ENCODE measurements at places on chromosomes 1 and 21. TPM values are rescaled to one million over a fixed set of nuclear protein-coding genes. Genes with fewer than 3 reads are reported as not detected.

Gene LCE1B
- not detected for total RNA-seq

Gene HES4
- 9.0 TPM for total RNA-seq

Gene EFNA4
- total RNA-seq = 7.8 TPM

Gene KRTAP11-1
- total RNA-seq = not detected

Gene RCSD1
- 66.4 TPM for total RNA-seq

Gene CCDC185
- not detected for total RNA-seq

Gene HES2
- not detected for total RNA-seq

Gene MTARC1
- total RNA-seq = not detected

Gene UBASH3A
- 48.7 TPM for total RNA-seq

Gene GSTM2
- total RNA-seq = 13.6 TPM

Gene DOCK7
- total RNA-seq = 16.8 TPM

Gene SOAT1
- 58.0 TPM for total RNA-seq

Gene C1orf116
- 0.07 TPM for total RNA-seq

Gene RGS18
- total RNA-seq = 0.23 TPM

Gene CD84
- 18.1 TPM for total RNA-seq

Gene TGFB2
- not detected for total RNA-seq

Gene SPRR1B
- not detected for total RNA-seq

Gene GJB3
- not detected for total RNA-seq

Gene TAS1R1
- total RNA-seq = not detected

Gene LEMD1
- 0.58 TPM for total RNA-seq

Gene POU2F1
- total RNA-seq = 24.2 TPM

Gene OSCP1
- 1.5 TPM for total RNA-seq

Gene NR5A2
- total RNA-seq = not detected

Gene EXOSC10
- 66.6 TPM for total RNA-seq

Gene ZNF669
- total RNA-seq = 7.6 TPM

Gene TMPRSS15
- not detected for total RNA-seq

Gene ELAPOR1
- total RNA-seq = 7.0 TPM

Gene MAEL
- total RNA-seq = 0.29 TPM

Gene MORC3
- total RNA-seq = 20.7 TPM

Gene EEIG2
- 10.4 TPM for total RNA-seq
